ENCODE measurements at places on chromosomes 11 and 22.

- H3K4me1 ChIP-seq = no peaks in the 10 kb centered on the region
- H3K4me3 ChIP-seq = no peak overlapping the region
Observed at GRCh38 chr22:36129486-36130388, 30.8 kb downstream of the APOL3 start.

- no peaks in the 10 kb centered on the region for H3K4me1 ChIP-seq
- no peaks in the 10 kb centered on the region for H3K36me3 ChIP-seq
- H3K4me3 ChIP-seq = no peak overlapping the region
- H3K27me3 ChIP-seq = no peaks in the 10 kb centered on the region
Observed at GRCh38 chr11:125649465-125650166, 24.7 kb downstream of the CHEK1 start.

DNA sequence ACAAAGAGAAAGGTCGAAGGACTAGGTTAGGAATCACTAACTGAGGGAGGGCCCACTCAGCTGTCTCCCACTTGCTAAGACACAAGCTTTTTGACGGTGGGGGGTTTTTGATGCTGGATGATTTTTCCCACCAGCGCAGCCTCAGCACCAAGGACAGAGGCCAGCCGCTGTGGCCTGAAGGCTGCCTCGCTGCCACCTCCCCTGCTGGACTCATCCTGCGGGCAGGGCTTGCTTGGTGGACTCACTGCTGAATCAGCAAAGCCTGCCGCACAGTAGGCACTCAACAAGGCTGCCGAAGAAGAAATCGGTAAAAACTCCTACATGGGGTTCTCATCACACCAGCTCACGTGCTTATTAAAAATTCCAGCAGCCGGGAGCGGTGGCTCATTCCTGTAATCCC, 2.6 kb downstream of the ALG12 start:
- peaks cover 20% of the 10 kb centered on the region for H3K4me1 ChIP-seq
- DNase-seq = no peak
- H3K4me3 ChIP-seq = no peak overlapping the region
- no peaks in the 10 kb centered on the region for H3K27me3 ChIP-seq

DNA sequence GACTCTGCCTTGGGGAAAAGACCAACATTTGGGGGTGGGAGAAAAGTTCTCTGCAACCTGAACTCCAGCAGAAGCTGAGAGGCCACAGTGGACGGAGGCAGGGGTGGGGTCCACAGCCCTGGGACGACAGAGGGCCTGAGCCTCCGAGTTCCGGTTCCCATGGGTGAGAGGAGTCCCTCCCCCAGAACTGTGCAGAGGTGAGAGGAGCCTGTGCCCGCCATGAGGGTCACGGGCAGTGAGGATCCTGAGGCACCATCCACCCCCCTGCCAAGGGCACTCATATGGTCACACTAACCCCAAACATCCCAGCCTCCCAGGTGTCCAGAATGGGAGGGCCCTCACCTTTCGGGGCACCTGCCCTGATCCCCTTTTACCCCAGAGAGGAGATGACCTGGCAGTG, 30.5 kb downstream of the KIAA0930 start:
- no peak for DNase-seq
- H3K4me1 ChIP-seq = peaks cover 19% of the 10 kb centered on the region
- H3K27me3 ChIP-seq = no peaks in the 10 kb centered on the region
- H3K36me3 ChIP-seq = no peaks in the 10 kb centered on the region
- H3K4me3 ChIP-seq = no peak overlapping the region

GRCh38 chr11:63916837-63917691, at the start of gene RCOR2:
TSS of gene RCOR2 (minus strand) at chr11:63917164. CDS start at chr11:63916456, 708 bp downstream.
- peak within 1 kb of the TSS; percentile 13 for H3K4me3 ChIP-seq
- H3K27ac ChIP-seq = peak within 1 kb of the TSS; percentile 61
- DNase-seq = peak; percentile 80
- H3K27me3 ChIP-seq = no peaks in the 10 kb centered on the region

- no peaks in the 10 kb centered on the region for H3K4me1 ChIP-seq
- DNase-seq = no peak
- no peak overlapping the region for H3K4me3 ChIP-seq
- no peaks in the 10 kb centered on the region for H3K36me3 ChIP-seq
- peaks cover 3% of the 10 kb centered on the region for H3K27me3 ChIP-seq
- no peak overlapping the region for H3K27ac ChIP-seq
Observed at GRCh38 chr22:39655831-39656230, 85.3 kb downstream of the CACNA1I start.

- H3K27ac ChIP-seq = no peak overlapping the region
- H3K36me3 ChIP-seq = no peaks in the 10 kb centered on the region
- no peak for DNase-seq
- H3K4me3 ChIP-seq = no peak overlapping the region
- peaks cover 13% of the 10 kb centered on the region for H3K4me1 ChIP-seq
- peaks cover 5% of the 10 kb centered on the region for H3K27me3 ChIP-seq
Observed at GRCh38 chr22:45285263-45286058, 712 bp downstream of the UPK3A start.

GRCh38 chr11:109320595-109320994, 101.4 kb upstream of the C11orf87 start:
- no peaks in the 10 kb centered on the region for H3K4me1 ChIP-seq
- peak; percentile 8 for DNase-seq
- no peaks in the 10 kb centered on the region for H3K36me3 ChIP-seq
- H3K27me3 ChIP-seq = no peaks in the 10 kb centered on the region

- H3K27ac ChIP-seq = no peak overlapping the region
- no peaks in the 10 kb centered on the region for H3K4me1 ChIP-seq
- H3K36me3 ChIP-seq = no peaks in the 10 kb centered on the region
- no peak for DNase-seq
- H3K4me3 ChIP-seq = no peak overlapping the region
- H3K27me3 ChIP-seq = no peaks in the 10 kb centered on the region
Observed at GRCh38 chr11:108797578-108798100, 132.8 kb downstream of the DDX10 start.

- no peaks in the 10 kb centered on the region for H3K36me3 ChIP-seq
- no peaks in the 10 kb centered on the region for H3K27me3 ChIP-seq
- no peak overlapping the region for H3K27ac ChIP-seq
- no peaks in the 10 kb centered on the region for H3K4me1 ChIP-seq
Observed at GRCh38 chr11:104442321-104442720, 278.4 kb upstream of the PDGFD start.

DNA sequence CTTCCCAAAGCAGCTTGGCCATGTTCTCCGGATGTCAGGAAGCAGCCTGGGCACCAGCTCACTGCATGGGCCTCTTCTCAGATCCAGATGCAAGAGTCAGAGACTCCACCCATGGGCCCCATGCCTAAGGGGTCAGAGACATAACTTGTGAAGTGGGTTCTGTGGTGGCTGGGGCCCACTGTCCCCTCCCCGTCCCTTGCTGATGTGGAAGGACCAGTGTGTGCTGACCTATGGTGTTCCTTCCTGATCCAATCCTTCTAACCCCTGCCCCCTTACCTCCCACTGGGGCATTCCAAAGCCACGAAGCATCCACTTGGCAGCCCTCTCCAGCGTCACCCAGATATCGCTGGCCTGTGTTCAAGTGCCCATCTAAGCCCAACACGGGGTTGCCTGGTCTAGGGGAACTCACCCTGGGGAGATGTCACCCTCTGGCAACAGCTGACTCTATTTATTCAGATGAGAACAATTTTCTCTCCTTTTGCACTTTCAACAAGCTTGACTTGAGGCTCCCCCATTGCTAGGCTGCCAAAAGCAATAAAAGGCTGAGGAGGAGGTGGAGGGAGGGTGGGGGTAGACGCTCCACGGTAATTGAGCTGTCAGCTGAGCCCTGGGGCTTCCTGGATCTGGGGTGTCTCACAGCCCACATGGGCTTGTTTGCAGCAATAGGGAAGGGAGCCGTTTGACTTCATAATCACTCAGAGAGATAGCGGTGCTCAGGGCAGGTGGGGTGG, 158.5 kb downstream of the ADAMTS15 start:
- no peaks in the 10 kb centered on the region for H3K4me1 ChIP-seq
- no peaks in the 10 kb centered on the region for H3K27me3 ChIP-seq
- H3K36me3 ChIP-seq = no peaks in the 10 kb centered on the region
- no peak overlapping the region for H3K4me3 ChIP-seq

DNA sequence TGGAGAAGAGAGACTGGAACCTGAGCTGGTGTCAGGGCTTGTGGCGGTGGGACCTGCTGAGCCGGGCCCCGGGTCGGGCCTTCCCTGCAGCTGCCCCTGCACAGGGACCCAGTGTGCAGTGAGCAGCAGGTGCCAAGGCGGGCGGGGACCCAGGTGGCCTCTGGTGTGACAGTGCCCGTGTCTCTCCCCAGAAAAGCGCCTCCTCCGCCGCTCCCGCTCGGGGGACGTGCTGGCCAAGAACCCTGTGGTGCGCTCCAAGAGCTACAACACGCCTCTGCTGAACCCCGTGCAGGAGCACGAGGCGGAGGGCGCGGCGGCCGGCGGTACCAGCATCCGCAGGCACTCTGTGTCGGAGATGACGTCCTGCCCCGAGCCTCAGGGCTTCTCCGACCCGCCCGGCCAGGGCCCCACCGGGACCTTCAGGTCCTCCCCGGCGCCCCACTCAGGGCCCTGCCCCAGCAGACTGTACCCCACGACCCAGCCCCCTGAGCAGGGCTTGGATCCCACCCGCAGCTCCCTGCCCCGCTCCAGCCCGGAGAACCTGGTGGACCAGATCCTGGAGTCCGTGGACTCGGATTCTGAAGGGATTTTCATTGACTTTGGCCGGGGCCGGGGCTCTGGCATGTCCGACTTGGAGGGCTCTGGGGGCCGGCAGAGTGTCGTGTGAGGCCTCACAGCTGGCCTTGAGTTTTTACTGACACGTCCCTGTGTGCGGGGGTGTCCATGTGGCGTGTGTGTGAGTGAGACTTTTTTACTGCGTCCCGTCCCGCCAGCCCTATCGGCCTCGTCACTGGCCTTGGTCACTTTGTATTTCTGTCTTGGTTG, 15.6 kb upstream of the ARHGAP8 start:
- H3K27me3 ChIP-seq = peaks cover 8% of the 10 kb centered on the region
- no peak for DNase-seq
- H3K27ac ChIP-seq = no peak overlapping the region
- no peak overlapping the region for H3K4me3 ChIP-seq

- no peaks in the 10 kb centered on the region for H3K36me3 ChIP-seq
- H3K27me3 ChIP-seq = no peaks in the 10 kb centered on the region
- no peak for DNase-seq
- peaks cover 10% of the 10 kb centered on the region for H3K4me1 ChIP-seq
- H3K4me3 ChIP-seq = no peak overlapping the region
- H3K27ac ChIP-seq = no peak overlapping the region
Observed at GRCh38 chr11:104076455-104076854, 40.0 kb downstream of the DDI1 start.

DNA sequence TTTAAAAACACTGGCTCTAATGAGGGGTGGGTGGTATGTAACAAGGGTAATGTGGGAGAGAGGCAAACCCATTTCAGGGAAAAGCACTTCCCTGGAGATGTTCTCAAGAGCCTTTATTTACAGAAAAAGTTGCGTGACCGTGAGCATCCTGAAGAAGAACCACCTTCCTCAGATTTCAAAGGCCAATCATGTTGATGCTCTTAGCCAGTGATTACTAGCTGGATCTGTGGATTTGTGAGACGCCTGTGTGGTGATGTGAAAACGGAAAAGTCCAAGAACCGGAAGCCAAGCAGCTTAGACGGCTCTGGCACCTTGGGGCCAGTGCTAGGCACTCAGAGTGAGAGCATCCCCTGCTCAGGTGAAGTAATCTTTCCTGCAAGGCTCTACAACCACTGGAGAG, 12.6 kb upstream of the UBASH3B start:
- H3K4me3 ChIP-seq = no peak overlapping the region
- DNase-seq = no peak
- H3K27me3 ChIP-seq = no peaks in the 10 kb centered on the region
- H3K4me1 ChIP-seq = no peaks in the 10 kb centered on the region
- H3K27ac ChIP-seq = no peak overlapping the region

DNA sequence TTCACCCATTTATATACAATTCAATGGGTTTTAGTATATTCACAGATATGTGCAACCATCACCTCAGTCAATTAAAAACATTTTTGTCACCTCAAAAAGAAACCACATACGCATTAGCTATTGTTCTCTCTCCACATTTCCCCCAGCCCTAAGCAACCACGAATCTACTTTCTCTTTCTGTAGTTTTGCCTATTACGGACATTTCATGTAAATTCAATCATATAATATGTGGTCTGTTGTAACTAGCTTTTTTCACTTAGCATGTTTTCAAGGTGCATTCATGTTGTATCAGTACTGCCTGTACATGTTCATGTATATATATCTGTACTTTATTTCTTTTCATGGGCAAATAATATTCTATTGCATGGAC, 104.7 kb upstream of the RRM1 start:
- no peak overlapping the region for H3K4me3 ChIP-seq
- no peaks in the 10 kb centered on the region for H3K27me3 ChIP-seq
- no peak overlapping the region for H3K27ac ChIP-seq
- H3K4me1 ChIP-seq = peaks cover 11% of the 10 kb centered on the region
- DNase-seq = no peak

GRCh38 chr22:47794851-47795250, 1032.4 kb downstream of the TBC1D22A start:
- no peak overlapping the region for H3K4me3 ChIP-seq
- peak; percentile 8 for DNase-seq
- no peaks in the 10 kb centered on the region for H3K4me1 ChIP-seq
- H3K27ac ChIP-seq = no peak overlapping the region

DNA sequence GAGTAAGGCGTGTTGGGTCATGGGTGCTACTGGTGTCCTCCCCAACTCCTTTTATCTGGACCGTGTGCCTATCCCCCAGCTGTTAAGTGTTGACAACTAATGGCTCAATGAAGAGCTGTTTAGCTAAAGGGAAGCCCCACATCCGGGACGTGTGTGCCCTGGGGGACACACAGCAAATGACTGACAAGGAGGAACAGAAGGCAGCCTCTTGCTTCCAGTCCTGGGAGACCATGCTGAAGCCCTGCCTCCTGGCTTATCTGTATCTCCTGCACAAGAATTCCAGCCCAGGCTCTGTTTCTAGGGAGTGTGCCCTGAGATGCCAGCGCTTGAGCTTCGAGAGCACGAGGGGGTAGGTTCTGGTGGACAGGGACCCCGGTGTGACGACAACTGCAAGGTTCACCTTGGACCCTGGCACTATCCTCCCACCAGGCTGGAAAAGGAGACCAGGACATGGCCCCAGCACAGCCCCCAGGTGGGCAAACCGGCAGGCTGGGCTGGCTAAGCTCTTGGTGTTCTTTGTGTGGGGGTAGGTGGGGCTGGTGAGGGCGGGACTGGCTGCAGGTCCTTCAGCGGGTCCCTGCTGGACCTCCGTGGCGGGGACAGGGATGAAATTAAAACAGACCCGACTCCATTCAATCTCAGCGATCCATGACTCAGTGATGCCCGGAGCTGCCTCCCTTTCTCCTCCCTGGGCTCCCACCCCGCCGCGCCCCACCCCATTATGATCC, 21.0 kb downstream of the ASCL2 start:
- H3K27ac ChIP-seq = no peak overlapping the region
- no peak overlapping the region for H3K4me3 ChIP-seq
- no peak for DNase-seq
- no peaks in the 10 kb centered on the region for H3K27me3 ChIP-seq

Measured in adrenal gland (tissue), 19 donors.